Right lobe of liver (tissue), 6 donors: ENCODE measurements at places on chromosomes 6 and 20.

- no peak for DNase-seq
- H3K4me1 ChIP-seq: no peaks in the 10 kb centered on the region
- no peak overlapping the region for H3K27ac ChIP-seq
- H3K27me3 ChIP-seq: no peaks in the 10 kb centered on the region
- no peaks in the 10 kb centered on the region for H3K36me3 ChIP-seq
These were observed 72.6 kb downstream of the INSM1 start for GRCh38 chr20:20440481-20440880.

- H3K36me3 ChIP-seq: no peaks in the 10 kb centered on the region
- H3K27me3 ChIP-seq: no peaks in the 10 kb centered on the region
- no peak overlapping the region for H3K27ac ChIP-seq
- DNase-seq: no peak
These were observed 161.5 kb upstream of the HEY2 start for GRCh38 chr6:125587666-125588632.

DNA sequence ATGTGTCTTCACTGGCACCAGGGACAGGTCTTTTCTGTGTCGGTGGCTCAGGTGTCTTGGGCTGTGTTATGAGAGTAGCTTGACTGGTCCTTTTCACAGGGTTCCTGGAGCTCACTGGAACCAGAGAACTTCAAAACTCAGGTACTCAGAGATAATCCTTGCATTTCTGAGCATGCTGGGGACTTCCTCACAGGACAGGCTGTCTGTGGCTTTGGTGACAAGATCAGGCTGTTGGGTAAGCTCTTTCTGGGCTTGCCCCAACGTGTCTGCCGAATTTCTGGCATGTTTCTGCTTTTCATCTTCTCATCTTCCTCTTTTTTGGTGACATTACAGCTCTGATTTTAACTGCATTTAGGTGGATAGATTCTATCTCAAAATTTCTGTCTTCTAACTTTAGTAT lies 270.0 kb downstream of the CDH26 start:
- no peaks in the 10 kb centered on the region for H3K36me3 ChIP-seq
- H3K27ac ChIP-seq: no peak overlapping the region
- no peaks in the 10 kb centered on the region for H3K27me3 ChIP-seq
- no peak for DNase-seq
- H3K4me1 ChIP-seq: no peaks in the 10 kb centered on the region

- no peak for DNase-seq
- H3K4me1 ChIP-seq: no peaks in the 10 kb centered on the region
- H3K27me3 ChIP-seq: no peaks in the 10 kb centered on the region
- no peak overlapping the region for H3K27ac ChIP-seq
These were observed 238.1 kb downstream of the RNGTT start for GRCh38 chr6:88725111-88725975.

GRCh38 chr6:148525453-148525852 lies 182.8 kb downstream of the SASH1 start:
- H3K27ac ChIP-seq: no peak overlapping the region
- H3K36me3 ChIP-seq: no peaks in the 10 kb centered on the region
- no peak for DNase-seq
- peaks cover 4% of the 10 kb centered on the region for H3K4me1 ChIP-seq
- H3K4me3 ChIP-seq: no peak overlapping the region

- H3K4me3 ChIP-seq: no peak overlapping the region
- no peak overlapping the region for H3K27ac ChIP-seq
- no peaks in the 10 kb centered on the region for H3K27me3 ChIP-seq
- no peaks in the 10 kb centered on the region for H3K36me3 ChIP-seq
These were observed 279.4 kb downstream of the RFPL4B start for GRCh38 chr6:112626468-112627082.

GRCh38 chr6:91497770-91498169 lies 910.9 kb upstream of the MAP3K7 start:
- DNase-seq: no peak
- H3K27me3 ChIP-seq: no peaks in the 10 kb centered on the region
- H3K27ac ChIP-seq: no peak overlapping the region
- H3K4me1 ChIP-seq: no peaks in the 10 kb centered on the region
- no peak overlapping the region for H3K4me3 ChIP-seq
- no peaks in the 10 kb centered on the region for H3K36me3 ChIP-seq

GRCh38 chr6:118758946-118759345 lies 107.6 kb upstream of the CEP85L start:
- H3K4me1 ChIP-seq: no peaks in the 10 kb centered on the region
- H3K4me3 ChIP-seq: no peak overlapping the region
- no peak for DNase-seq
- H3K27ac ChIP-seq: no peak overlapping the region

DNA sequence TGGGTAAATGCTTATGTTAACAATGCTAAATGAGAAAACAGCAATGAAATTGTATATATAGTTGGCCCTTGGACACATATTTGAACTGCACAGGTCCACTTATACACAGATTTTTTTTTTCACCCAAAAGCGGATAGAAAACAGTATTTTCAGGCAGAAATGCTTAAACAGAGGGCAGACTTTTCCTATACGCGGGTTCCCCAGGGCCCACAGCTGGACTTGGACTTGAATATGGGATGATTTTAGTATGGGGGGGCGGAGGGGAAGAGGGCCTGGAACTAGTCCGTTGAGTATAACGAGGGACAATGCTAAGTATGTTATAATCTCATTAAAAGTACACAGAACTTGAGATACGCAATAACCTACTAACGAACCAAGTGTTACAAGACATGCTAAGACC lies 1.1 kb upstream of the PRSS35 start:
- H3K4me3 ChIP-seq: no peak overlapping the region
- H3K4me1 ChIP-seq: peaks cover 4% of the 10 kb centered on the region
- DNase-seq: no peak
- H3K27me3 ChIP-seq: no peaks in the 10 kb centered on the region
- no peaks in the 10 kb centered on the region for H3K36me3 ChIP-seq

DNA sequence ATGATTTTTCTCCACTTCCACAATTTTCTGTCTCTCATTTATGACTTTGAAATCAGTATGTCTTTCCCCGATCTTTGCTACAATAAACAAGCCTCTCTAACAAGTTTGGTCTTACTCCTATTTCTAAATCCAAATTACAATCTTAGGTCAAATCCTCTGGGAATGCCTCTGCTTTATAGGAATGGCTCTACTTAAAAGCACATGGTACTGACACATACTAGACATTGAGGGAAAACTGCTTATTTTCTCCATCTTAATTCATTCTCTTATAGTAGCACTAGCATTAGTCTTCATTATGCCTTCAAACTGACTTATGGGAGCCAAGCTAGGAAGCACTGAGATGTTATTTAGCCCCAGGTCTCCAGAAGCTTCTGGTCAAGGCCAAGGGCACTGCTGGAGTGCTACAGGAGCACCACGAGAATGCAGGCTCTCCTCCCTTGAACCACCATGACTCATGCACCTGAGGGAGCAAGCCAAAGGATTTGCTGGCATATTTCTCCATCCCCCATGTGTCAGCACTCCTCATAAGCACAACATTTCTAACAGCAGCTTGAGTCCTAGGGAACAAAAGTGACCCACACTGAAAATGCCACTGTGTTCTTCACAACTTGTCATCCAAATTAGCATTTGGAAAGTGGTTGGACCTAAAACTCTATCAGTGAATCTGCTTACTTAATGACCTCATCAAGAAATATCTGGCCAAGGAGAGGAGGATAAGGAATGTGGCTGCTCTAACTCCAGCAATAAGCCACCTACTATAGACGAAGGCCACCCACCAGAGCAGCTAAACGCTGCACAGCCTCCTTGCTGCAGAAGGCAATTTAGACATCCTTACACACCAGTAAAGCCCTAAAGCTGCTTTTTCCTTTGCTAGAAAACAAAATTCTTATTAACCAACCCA lies 156.8 kb upstream of the KCNQ5 start:
- no peaks in the 10 kb centered on the region for H3K36me3 ChIP-seq
- H3K27me3 ChIP-seq: no peaks in the 10 kb centered on the region
- no peak overlapping the region for H3K4me3 ChIP-seq
- H3K27ac ChIP-seq: no peak overlapping the region
- no peak for DNase-seq
- no peaks in the 10 kb centered on the region for H3K4me1 ChIP-seq

DNA sequence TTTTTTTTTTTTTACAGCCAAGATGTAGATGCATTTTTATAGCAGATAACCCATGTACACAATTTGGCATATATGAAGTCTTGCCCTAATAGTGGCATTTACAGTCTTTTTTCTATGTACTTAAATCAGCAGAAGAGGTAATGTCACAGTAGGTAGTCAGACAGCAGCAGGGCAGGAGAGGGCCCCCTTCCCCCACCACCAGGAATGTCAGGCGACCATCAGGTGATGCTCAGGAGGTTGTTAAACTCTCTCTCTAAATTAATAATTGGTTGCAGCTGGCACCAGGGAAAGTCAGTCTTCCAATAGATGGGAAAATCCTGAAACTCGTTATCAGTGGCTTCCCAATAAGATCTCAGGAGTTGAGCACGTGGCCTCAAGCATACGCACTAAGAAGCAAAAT lies 188.0 kb upstream of the ADGRB3 start:
- H3K36me3 ChIP-seq: no peaks in the 10 kb centered on the region
- no peaks in the 10 kb centered on the region for H3K4me1 ChIP-seq
- no peak overlapping the region for H3K27ac ChIP-seq
- no peak for DNase-seq

- H3K4me1 ChIP-seq: no peaks in the 10 kb centered on the region
- peak overlapping the region; percentile 65 for H3K4me3 ChIP-seq
- no peak for DNase-seq
- H3K27me3 ChIP-seq: no peaks in the 10 kb centered on the region
- no peaks in the 10 kb centered on the region for H3K36me3 ChIP-seq
- peak overlapping the region; percentile 93 for H3K27ac ChIP-seq
These were observed 790 bp downstream of the NEDD9 start for GRCh38 chr6:11231564-11232192.

- H3K27me3 ChIP-seq: no peaks in the 10 kb centered on the region
- DNase-seq: no peak
- H3K27ac ChIP-seq: no peak overlapping the region
- H3K36me3 ChIP-seq: no peaks in the 10 kb centered on the region
- H3K4me1 ChIP-seq: peaks cover 6% of the 10 kb centered on the region
- H3K4me3 ChIP-seq: no peak overlapping the region
These were observed 94.7 kb upstream of the SNX9 start for GRCh38 chr6:157728183-157728881.
